ENCODE measurements at places on chromosomes 16 and 17. TPM values are rescaled to one million over a fixed set of nuclear protein-coding genes. Genes with fewer than 3 reads are reported as not detected.

The ZNF624 gene
- polyA plus RNA-seq: 1.2 TPM

The VWA3A gene
- not detected for polyA plus RNA-seq

The CDRT15L2 gene
- not detected for polyA plus RNA-seq

The CIAO3 gene
- polyA plus RNA-seq: 25.4 TPM

The FOXN1 gene
- polyA plus RNA-seq: 0.38 TPM

The TBC1D26 gene
- 0.10 TPM for polyA plus RNA-seq

The EPN3 gene
- polyA plus RNA-seq: 29.5 TPM

The BICDL2 gene
- polyA plus RNA-seq: 74.9 TPM

The PRR29 gene
- polyA plus RNA-seq: 0.60 TPM

The DPEP1 gene
- polyA plus RNA-seq: 1.2 TPM

The CLDN7 gene
- polyA plus RNA-seq: 332 TPM

The STARD3 gene
- polyA plus RNA-seq: 25.0 TPM

The KRT31 gene
- polyA plus RNA-seq: not detected

The RPGRIP1L gene
- 1.6 TPM for polyA plus RNA-seq

The CCDC78 gene
- polyA plus RNA-seq: not detected

The RGS11 gene
- 0.23 TPM for polyA plus RNA-seq

The SLC7A6 gene
- 1.8 TPM for polyA plus RNA-seq

The MT1G gene
- polyA plus RNA-seq: 47.9 TPM

The TMEM114 gene
- polyA plus RNA-seq: not detected

The METTL16 gene
- 14.0 TPM for polyA plus RNA-seq

The KRT40 gene
- not detected for polyA plus RNA-seq

The CACNA1H gene
- 1.8 TPM for polyA plus RNA-seq

The KRTAP17-1 gene
- polyA plus RNA-seq: not detected
